Nucleus accumbens (tissue), 56 donors: ENCODE measurements at places on chromosomes 12 and 14.

DNA sequence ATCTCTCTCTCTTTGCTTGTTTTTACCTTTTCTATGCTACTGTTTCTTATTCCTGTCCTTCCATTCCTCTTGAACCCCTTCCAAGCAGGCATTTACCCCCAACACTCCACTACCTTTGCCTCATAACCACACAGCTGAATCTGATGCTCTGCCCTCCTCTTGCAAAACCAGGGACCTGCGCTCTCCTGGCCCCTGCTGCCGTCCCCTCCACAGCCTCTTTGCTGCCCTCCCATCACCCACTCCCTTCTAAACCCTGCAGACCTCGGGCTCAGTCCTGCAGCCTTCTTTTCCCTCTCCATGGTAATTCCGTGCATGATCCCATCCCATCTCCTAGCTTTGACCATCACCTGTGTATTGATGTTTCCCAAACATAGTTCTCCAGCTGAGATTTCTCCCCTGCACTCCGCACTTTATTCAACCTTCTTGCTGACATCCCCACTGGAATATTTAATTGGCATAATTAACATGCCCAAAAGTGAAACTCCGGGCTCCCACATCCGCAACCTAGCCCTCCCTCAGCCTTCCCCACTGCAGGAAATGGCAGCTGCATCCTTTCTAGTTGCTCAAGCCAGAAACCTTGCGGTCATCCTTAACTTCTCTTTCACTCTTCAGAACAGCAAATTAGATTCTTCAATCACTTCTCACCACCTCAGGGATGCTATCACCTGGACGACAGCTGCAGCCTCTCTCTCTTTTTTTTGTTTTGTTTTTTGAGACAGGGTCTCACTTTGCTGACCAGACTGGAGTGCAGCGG, 16.0 kb downstream of the FIGNL2 start:
- DNase-seq, result no peak

GRCh38 chr14:44168566-44168965, 338.5 kb downstream of the FSCB start:
- DNase-seq, result no peak

- no peak for DNase-seq
These were observed 11.3 kb downstream of the FGF6 start for GRCh38 chr12:4434301-4434700.

DNA sequence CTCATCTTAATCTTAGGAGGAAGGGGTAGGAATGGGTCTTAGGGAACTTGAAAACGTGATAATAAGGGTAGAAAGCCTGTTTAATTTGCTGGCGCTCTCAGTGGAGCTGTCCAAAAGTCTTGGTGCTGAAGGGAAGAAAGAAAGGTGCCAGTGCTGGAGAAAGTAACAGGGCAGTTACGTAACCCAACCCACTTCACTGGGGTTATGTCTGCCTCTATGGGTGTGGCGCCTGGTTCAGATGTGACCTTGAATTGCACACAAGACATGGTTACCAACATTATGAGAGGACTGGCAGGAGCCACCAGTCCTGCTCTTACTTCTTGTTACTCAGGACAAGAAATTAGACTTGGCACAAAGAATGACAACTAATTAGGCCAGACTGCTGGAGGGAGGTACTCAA, 18.6 kb upstream of the GPATCH2L start:
- no peak for DNase-seq

GRCh38 chr12:46523863-46524770, 151.5 kb upstream of the SLC38A2 start:
- DNase-seq, result no peak

GRCh38 chr14:100726550-100727085, at the start of gene DLK1:
TSS of gene DLK1 (plus strand) at chr14:100726892. CDS start at chr14:100727069, 177 bp downstream.
- no peak for DNase-seq

DNA sequence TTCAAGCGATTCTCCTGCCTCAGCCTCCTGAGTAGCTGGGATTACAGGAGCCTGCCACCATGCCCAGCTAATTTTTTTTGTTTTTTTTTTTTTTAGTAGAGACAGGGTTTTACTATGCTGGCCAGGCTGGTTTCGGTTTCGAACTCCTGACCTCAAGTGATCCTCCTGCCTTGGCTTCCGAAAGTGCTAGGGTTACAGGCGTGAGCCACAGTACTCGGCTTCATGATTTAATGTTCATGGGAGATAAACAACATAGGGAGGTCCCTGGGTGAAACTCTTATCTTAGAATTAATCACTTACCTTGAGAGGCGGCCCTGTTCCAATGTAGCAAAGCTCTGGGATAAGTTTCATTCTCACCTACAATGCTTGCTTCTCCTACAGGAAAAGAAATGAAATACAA, 48.3 kb downstream of the SEL1L start:
- DNase-seq, result no peak
